ENCODE measurements at places on chromosomes 7 and 10.

GRCh38 chr7:83362871-83363550 is 200.3 kb upstream of the PCLO start:
- peak; percentile 23 for DNase-seq

- DNase-seq, result no peak
Observed at GRCh38 chr7:70728872-70729552, 402.9 kb upstream of the GALNT17 start.

DNA sequence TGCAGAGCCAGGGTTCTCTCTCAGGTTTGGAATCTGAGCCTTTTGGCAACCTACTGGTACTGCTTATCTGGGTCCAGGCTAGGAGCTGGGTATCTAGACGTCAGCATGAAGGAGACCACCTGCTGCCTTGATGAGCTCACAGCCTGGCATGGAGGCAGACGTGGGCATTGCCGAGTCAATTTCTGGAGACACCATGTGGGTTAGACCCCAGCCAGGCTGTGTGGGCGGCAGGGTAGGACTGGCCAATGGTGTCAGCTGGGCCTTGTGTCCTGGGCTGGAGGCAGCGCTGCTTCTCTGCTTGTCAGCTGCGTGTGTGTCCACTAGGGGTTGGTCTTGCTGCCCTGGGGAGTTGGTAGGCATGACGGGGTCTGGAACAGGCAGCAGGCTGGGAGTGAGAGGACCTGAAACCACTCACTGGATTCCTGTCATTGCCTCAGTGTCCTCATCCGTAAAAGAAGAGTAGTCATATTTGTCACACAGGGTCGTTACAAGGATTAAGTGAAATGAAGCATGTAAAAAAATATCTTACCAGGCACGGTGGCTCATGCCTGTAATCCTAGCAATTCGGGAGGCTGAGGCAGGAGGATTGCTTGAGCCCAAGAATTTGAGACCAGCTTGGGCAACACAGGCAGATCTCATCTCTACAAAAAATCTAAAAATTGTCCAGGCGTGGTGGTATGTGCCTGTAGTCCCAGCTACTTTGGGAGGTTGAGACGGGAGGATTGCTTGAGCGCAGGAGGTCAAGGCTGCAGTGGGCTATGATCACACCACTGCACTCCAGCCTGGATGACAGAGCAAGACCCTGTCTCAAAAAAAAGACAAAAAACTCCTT is 31.7 kb upstream of the ANKRD2 start:
- no peak for DNase-seq

GRCh38 chr10:102982296-102982695 is 64.2 kb downstream of the CNNM2 start:
- DNase-seq, result no peak

- DNase-seq, result no peak
Observed at GRCh38 chr7:140650367-140650766, 9.8 kb upstream of the DENND2A start.

- DNase-seq, result no peak
Observed at GRCh38 chr7:130982651-130983050, 248.6 kb upstream of the KLF14 start.

GRCh38 chr10:95314192-95314918 is 23.6 kb upstream of the PDLIM1 start:
- DNase-seq, result peak; percentile 10

- no peak for DNase-seq
Observed at GRCh38 chr10:77333610-77334340, 303.8 kb downstream of the KCNMA1 start.
